ENCODE measurements at places on chromosomes 7 and 10. TPM values are rescaled to one million over a fixed set of nuclear protein-coding genes. Genes with fewer than 3 reads are reported as not detected.

DNA sequence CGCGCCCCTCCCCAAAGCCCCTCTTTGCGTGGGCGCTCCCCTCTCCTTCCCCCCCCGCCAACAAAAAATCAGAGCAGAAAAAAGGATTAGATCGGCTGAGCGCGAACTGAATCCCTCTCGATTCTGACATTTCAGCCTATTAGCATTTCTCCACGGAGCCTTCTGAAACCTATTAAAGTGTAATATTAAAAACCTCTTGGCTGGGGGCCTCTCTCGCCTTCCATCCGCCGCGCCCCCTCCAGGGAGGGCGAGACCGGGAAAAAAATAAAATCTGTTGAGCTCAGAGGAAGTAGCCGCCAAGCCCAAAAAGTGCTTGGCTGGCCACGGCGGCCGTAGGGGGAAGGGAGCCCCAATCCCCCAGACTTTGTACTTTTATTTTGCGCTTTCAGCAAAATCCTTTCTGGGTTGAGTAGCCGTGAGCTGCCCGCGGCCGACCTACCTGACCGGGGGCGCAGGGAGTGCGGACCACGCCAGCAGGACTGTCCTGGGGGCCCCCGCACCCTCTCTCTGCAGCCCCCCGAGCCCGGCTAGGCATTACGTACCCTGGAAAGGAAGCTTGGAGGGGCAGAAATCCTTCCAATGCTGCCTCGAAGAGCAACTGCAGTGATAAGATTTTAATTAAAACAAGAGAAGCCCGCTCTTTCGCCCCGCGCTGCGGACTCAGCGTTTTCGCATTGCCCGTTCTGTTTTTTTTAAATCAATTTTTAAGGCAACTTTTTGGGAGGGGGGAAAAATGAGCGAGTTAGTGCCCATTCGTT is 1.3 kb upstream of the TNRC18 start:
- DNase-seq = no peak

- DNase-seq = no peak
These were observed 166.7 kb upstream of the SH2B2 start for GRCh38 chr7:102119925-102120324.

DNA sequence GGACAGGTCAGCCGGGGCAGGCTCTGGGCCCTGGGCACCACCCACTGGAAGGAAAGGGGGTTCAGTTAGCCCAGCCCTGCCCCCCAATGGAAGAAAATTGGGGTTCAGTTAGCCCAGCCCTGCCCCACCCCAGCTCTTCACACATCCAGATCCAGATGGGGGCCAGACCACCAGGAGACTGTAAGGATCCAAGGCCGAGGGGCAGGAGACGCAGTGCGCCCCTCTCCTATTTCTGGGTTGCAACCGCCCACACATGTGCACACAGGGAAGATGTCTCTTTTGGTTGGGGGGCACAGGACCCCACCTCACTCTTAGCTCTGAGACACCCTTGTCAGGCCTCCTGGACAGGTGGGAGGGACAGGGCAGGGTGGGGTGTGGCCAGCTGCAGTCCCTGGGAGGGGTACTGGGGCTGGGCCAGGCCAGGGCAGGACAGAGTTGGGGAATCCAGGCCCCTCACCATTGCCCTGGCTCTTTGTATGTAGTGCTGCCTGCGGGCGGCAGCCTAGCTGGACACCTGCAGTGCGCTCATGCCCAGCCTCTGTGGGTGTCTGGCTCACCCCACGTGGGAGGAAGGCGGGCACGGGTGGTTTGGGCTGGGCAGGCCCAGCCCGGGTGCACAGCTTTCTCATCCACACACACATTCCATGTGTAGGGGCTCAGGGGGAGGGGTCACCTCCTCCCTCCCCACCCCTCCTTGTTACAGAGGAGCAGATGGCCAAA is 141.2 kb downstream of the LHPP start:
- no peak for DNase-seq

- DNase-seq = no peak
These were observed 18.7 kb downstream of the SORCS3 start for GRCh38 chr10:104659809-104660208.

DNA sequence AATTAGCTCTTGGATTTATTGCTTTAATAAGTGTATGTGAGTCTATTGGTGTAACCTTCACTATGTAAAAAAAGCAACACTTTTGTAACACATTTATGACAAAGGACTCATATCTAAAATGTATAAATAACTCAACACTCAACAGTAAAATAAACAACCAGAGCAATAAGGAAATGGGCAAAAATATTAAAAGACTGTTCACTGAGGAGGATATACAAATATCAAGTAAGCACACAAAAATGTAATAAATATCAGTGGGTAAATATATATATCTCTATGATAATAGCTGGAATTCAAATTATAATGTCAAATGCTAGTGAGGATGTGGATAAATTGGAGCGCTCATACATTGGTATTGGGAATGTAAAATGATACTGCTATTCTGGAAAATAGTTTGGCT is 53.0 kb downstream of the HDAC9 start:
- no peak for DNase-seq

DNA sequence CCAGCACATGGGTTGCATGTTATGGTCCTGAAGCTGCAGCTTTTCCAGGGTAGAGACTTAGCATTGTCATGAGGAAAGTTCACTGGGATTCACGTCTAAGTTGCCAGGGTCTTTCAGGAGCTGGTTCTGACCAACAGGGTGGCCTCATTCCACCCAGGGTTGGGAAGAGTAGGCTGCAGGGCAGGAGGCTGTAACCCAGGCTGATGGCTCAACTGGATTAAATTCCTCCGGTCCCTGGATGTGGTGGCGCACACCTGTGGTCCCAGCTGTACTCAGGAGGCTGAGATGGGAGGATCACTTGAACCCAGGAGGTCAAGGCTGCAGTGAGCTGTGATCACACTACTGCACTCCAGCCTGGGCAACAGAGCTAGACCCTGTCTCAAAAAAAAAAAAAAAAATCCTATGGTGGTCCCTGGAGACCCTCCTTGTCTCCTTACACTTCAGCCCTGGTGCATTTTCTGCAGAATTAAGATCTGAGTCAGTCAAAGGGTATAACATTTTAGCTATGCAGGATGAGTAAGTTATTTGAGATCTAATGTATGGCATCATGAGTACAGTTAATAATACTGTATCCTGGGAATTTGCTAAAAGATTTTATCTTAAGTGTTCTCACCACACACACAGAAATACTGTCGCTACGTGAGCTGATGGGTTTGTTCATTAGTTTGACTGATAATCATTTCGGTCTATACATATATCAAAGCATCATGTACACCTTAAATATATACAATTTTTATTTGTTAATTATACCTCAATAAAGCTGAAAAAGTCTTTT is 44.0 kb downstream of the ASB13 start:
- no peak for DNase-seq

GRCh38 chr10:29205787-29206186 is 83.1 kb upstream of the LYZL1 start:
- DNase-seq = no peak

DNA sequence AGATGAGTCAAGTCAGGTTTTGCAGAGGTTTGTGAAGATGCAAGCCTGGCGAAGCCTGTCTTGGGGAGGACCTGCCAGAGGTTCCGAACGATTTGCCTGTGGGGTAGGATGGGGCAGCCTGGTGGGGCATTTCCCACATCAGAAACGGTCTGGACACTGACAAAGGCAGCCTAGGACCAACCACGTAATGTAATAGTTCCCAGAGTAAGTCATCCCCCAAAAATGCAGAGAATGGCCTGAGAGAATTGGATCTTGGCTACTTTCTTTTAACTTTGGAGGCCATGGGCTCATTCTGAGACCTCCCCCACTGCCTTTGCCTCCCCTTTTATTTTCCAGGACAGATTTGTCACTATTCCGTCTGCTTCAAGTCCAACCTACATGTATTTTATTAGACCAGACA is 168.9 kb upstream of the SH2B2 start:
- DNase-seq = peak; percentile 88

DNA sequence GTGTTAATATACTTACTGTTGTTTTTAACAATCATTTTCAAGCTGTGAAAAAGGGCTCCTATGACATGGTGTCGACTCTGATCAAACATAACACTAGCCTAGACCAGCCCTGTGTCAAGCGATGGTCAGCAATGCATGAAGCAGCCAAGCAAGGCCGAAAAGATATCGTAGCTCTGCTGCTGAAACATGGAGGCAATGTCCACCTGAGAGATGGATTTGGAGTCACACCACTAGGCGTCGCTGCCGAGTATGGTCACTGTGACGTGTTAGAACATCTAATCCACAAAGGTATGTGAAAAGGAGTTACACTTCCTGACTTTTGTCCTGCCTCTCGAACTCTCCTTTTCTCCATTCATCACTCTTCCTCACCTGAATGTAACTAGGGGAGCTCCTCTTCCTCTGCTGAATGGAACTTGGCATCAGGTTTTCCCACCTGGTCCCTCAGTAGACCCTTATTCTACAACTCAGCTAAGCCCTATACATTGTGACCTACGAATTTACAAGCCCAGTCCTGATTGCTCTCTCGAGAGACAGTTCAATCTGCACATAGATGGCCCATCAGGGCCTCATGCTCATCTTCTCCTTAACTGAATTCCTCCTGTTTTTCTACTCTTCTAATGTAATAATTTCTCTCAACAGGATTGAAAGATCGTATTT is 23.0 kb downstream of the ASB15 start:
- no peak for DNase-seq

The PYROXD2 gene
- 13.9 TPM for polyA plus RNA-seq

The ADRA2A gene
- 0.25 TPM for polyA plus RNA-seq

The TMEM236 gene
- polyA plus RNA-seq = 0.02 TPM

The CRYGN gene
- polyA plus RNA-seq = 0.10 TPM

The ALDH18A1 gene
- 110 TPM for polyA plus RNA-seq
